ENCODE measurements at places on chromosomes 5 and 9.
A peak's percentile ranks its signal among the peaks of the same experiment; 100 is the strongest.

DNA sequence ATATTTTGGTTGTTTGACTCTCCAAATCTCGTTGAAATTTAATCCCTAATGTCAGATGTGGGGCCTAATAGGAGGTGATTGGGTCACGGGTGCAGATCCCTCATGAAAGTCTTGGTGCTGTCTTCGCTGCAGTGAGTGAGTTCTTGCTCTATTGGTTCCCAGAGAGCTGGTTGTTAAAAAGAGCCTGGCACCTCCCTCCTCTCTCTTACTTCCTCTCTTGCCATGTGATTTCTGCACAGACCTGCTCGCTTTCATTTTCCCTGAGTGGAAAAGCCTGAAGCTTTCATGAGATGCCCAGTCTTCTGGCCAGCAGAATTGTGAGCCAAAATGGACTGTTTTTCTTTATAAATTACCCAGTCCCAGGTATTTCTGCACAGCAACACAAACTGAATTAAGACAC, 221.6 kb downstream of the MAT2B start:
- no peak overlapping the region for H3K27ac ChIP-seq
- no peaks in the 10 kb centered on the region for H3K27me3 ChIP-seq
- no peak overlapping the region for H3K4me3 ChIP-seq
- DNase-seq = no peak

- no peaks in the 10 kb centered on the region for H3K36me3 ChIP-seq
- H3K4me1 ChIP-seq = peaks cover 24% of the 10 kb centered on the region
- H3K27ac ChIP-seq = no peak overlapping the region
- peak overlapping the region; percentile 97 for H3K4me3 ChIP-seq
- no peak for DNase-seq
These were observed 2.7 kb downstream of the GNAQ start for GRCh38 chr9:78028926-78029325.

GRCh38 chr5:178326374-178326715, 93.7 kb upstream of the PHYKPL start:
- H3K4me1 ChIP-seq = peaks cover 19% of the 10 kb centered on the region
- no peak for DNase-seq
- peak overlapping the region; percentile 46 for H3K27ac ChIP-seq
- no peak overlapping the region for H3K4me3 ChIP-seq
- H3K27me3 ChIP-seq = peaks cover 14% of the 10 kb centered on the region
- H3K36me3 ChIP-seq = no peaks in the 10 kb centered on the region

- no peaks in the 10 kb centered on the region for H3K36me3 ChIP-seq
- no peak for DNase-seq
- H3K4me3 ChIP-seq = no peak overlapping the region
- no peaks in the 10 kb centered on the region for H3K4me1 ChIP-seq
These were observed 233.3 kb downstream of the ZNF608 start for GRCh38 chr5:124512952-124513632.

GRCh38 chr9:95140821-95141220, 176.7 kb downstream of the FANCC start:
- no peak for DNase-seq
- peaks cover 6% of the 10 kb centered on the region for H3K36me3 ChIP-seq
- no peak overlapping the region for H3K27ac ChIP-seq
- peaks cover 9% of the 10 kb centered on the region for H3K4me1 ChIP-seq

GRCh38 chr5:142508591-142508990, 177.3 kb downstream of the FGF1 start:
- peak overlapping the region; percentile 27 for H3K4me3 ChIP-seq
- no peak for DNase-seq
- peaks cover 28% of the 10 kb centered on the region for H3K4me1 ChIP-seq
- peaks cover 5% of the 10 kb centered on the region for H3K27me3 ChIP-seq

GRCh38 chr9:33180526-33181184, 13.5 kb upstream of the B4GALT1 start:
- no peaks in the 10 kb centered on the region for H3K36me3 ChIP-seq
- no peak for DNase-seq
- no peak overlapping the region for H3K4me3 ChIP-seq
- H3K27ac ChIP-seq = no peak overlapping the region
- H3K4me1 ChIP-seq = no peaks in the 10 kb centered on the region

GRCh38 chr5:179923436-179923835, 15.7 kb upstream of the TBC1D9B start:
- H3K4me3 ChIP-seq = no peak overlapping the region
- DNase-seq = no peak
- no peaks in the 10 kb centered on the region for H3K27me3 ChIP-seq
- H3K4me1 ChIP-seq = no peaks in the 10 kb centered on the region
- H3K27ac ChIP-seq = no peak overlapping the region

DNA sequence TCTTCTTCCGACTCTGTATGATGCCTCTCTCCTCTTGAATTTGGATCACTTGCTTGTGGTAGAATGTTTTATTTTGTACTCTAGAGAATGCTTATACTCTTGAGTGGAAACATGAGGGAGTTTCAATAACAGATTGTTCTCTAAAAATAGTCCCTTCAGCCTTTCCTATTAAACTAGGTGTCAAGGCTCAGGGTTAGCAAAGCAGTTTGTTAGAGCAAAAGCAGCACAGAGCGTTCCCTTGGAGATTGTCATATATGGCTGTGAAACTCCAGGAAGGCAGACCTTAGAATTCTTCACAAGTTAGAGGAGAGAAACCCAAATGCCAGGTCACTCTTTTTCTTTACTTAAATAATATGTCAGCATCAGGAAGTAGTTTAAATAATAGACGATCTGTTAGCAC, 33.0 kb downstream of the MAMDC2 start:
- DNase-seq = no peak
- H3K4me1 ChIP-seq = no peaks in the 10 kb centered on the region
- H3K4me3 ChIP-seq = no peak overlapping the region
- H3K36me3 ChIP-seq = no peaks in the 10 kb centered on the region

Data from glutamatergic neuron (in vitro differentiated cells).